DMS53 (cell line): ENCODE measurements at places on chromosomes 4 and X.

DNA sequence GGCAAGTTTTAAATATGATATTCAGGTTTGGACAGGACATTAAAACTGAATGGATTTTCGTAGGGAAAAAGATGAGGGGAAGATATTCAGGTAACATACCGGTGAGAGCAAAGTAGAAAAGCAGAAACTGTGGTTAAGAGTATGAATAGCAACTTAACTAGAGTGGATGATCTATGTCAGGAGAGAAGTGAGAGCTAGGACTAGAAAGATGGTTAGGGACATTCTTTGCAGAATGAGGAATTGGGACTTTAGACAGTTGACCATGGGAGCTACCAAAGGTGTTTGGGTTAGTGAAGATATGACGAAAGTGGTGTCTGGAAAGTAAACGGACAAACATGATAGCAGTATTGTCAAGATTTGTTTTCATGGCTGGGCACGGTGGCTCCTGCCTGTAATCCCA is 45.2 kb downstream of the ANXA5 start:
- no peak for DNase-seq

DNA sequence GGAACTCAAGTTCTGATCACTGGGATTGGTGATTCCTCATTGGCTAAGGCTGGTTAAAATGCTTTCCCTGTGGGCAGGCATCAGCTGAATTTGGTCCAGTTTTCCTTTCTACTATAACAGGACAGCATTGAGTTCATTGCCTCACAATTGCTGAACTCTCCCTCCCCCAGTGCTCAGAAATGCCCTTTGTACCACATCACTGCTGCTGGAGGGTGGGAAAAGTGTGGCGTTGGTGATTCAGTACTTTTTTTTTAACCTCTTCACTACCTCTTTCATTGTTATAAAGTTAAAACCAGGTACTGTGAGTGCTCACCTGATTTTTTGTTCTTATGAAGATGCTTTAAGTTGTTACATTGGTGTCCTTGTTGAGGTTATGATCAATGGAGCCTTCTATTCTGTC is 69.3 kb upstream of the IL2 start:
- no peak for DNase-seq

GRCh38 chr4:112954286-112954685 is 95.2 kb upstream of the ANK2 start:
- no peak for DNase-seq

DNA sequence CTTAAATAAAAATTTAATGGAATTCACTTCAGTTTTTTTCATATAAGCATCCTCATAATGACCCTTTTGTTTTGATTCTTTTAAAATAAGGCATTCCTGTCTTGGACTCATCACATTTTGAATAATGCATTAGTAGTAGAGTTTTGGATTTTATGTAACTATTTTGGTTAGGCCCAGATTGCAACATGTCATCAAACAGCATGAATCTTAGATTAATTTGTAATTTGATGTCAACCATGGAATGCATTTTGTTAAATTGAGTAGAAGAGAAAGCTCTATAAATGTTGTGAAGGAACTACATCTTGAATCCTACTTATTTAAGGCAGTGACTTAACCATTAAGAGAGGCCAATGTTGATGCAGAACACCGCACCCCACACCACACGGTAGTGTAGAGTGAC is 3.1 kb downstream of the DIAPH2 start:
- no peak for DNase-seq

DNA sequence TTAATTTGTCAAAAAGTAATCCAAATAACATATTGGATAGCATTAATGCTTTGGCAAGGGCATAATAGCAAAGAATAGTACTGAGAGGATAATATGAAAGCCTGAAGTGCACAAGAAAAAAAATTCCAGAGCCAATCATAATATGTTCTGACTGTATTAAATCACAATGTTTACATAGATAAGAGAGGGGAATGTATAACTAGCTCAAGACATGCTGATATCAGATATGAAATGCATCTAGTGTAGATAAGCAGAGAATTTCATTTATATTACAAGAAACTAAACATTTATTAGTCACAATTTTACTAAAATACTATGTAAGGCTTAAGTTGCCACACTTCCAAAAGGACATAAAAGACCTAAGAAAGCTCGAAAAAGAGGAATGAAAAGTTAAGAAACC is 193.3 kb downstream of the BANK1 start:
- DNase-seq = no peak

- peak; percentile 2 for DNase-seq
Observed at GRCh38 chr4:71907782-71908181, 123.9 kb upstream of the GC start.

DNA sequence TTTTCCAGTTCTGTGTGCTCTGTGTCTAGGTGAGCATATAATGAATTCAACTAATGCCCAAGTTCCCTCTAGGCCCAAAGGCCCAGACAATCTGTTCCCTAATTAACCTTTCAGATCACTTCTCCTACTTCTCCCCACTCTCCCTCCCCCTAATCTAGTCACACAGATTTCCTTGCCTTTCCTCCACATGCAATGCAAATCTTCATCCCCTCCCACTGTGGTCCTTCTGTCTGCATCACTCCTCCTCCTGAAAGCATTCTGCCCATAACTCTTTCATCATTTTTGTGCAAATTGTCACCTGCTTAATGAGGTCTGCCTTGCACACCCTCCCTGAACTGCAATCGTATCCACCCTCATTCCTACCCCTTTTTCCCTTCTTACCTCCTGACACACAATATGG is 346.6 kb downstream of the FBXO8 start:
- no peak for DNase-seq

GRCh38 chr4:158314756-158315487 is 104.6 kb downstream of the TMEM144 start:
- DNase-seq = no peak

- no peak for DNase-seq
Observed at GRCh38 chrX:5730556-5730955, 498.1 kb downstream of the NLGN4X start.

DNA sequence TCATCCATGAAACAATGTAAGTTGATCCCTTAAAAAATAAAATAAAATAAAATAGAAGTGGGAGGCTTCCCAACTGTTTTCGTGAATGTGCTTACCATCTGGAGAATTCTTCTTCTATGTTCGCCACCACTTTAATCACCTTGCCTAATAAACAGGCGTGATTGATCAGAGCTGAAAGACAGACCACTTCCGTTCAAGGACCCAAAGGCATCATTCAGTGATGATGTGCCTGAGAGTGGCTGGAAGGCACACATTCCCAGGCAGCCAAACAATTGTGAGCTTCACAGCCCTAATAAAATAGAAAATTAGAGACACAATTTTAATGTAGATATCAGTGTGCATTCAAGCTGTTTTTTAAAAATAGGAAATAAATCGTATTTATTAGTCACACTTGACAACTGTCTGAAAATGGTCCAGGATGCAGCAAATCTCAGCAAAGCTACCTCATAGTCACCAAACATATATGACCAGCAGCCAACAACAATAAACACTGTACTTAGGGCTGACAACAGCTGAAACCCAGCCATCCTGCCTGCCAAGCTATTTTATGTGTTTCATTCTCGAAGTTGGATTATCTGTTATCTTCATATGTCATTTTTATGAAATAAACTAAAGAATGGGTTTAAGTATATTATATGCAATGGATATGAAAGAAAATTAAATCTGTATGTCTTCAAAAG is 163.2 kb upstream of the FAM9B start:
- DNase-seq = no peak

GRCh38 chrX:15881381-15881897 is 26.8 kb upstream of the AP1S2 start:
- DNase-seq = no peak

DNA sequence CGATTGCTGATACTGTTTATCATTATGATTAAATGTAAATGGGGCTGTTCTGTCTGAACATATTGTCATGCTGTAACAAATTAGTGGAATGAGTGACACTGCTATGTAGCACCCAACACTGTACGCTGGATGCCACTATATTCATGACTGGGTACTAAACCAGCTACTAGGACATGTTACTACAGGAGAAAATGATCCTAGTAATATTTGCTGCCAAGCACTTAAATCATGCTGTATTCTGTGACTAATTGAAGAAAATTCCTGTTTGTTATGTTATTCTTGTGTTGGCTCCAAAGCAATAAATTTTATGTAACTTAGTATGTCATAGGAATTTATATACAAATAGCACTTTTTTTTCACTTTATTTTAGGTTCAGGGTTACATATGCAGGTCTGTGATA is 804.2 kb downstream of the CENPC start:
- DNase-seq = no peak

- DNase-seq = no peak
Observed at GRCh38 chr4:3174371-3175338, 74.3 kb upstream of the MSANTD1 start.

DNA sequence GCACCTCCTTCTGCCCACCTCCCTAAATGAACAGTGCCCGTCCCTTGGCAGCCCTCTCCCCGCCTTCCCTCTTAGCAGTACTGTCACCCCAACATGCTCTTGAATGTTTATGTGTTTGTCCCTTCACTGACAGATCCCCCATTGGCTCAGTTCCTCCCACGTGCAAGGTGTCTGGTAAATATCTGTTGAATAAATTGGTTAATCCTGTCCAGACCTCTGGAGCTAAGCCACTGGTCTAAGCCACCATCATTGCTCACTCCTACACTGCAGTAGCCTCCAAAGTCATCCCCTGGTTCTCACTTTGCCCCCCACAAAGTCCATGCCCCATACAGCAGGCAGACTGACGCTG is 26.1 kb upstream of the MAN2B2 start:
- DNase-seq = no peak

DNA sequence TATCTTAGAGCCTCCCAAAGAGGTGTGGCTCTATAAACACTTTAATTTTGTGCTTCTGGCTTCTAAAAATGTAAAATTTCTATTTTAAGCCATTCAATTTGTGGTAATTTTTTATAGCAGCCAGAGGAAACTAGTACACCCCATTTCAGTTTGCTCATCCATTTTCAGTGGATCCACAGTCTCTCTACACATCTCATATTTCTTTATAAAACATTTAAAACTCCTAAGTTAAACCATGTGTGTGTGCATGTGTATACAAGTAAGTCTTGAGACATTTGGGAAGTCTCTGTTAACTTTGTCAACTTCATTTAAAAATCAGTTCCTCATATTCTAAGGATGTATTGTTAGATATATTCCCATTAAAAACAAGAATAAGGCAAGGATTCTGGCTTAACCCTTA is 273.2 kb downstream of the IL15 start:
- no peak for DNase-seq

DNA sequence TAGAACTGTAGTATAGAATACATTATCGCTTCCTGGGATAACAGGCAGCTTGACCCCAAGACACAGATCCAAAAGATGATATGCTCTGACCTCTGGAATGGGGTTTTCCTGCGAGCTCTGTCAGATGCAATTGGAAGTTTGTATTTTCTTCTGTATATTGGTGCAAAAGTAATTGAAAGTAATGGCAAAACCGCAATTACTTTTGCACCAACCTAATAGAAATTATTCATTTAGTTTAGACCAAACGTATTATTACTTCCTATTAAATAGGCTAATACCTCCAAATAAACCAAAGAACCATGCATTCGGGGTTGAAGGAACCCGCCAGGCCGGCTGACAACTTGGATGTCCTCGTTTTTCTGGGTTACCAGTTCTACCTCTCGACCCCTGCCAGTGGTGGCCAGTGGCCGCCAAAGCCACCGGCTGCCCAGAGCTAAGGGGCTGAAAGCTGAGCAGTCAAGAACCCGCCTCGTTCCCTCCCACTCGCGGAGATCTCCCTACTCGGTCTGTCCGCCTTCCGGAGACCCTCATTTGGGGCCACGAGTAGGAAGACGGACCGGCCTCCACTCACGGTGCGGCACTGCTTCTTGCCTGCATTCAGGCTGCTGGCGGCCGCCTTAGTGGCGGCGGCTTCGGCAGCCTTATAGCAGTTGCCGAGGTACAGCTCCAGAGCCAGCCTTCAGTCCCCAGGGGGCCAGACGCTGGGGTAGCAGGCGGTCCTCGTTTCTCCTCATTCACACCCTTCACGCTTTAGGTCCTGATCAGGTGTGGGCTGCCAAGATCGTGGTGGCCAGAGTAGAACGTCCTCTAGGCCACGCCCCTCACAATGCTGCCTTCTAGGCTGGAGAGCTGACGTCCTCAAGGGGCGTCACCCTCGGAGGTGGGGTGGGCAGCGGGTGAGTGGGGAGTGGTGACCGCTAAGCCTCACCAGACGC is 121.9 kb downstream of the RBMX2 start:
- DNase-seq = peak; percentile 74

DNA sequence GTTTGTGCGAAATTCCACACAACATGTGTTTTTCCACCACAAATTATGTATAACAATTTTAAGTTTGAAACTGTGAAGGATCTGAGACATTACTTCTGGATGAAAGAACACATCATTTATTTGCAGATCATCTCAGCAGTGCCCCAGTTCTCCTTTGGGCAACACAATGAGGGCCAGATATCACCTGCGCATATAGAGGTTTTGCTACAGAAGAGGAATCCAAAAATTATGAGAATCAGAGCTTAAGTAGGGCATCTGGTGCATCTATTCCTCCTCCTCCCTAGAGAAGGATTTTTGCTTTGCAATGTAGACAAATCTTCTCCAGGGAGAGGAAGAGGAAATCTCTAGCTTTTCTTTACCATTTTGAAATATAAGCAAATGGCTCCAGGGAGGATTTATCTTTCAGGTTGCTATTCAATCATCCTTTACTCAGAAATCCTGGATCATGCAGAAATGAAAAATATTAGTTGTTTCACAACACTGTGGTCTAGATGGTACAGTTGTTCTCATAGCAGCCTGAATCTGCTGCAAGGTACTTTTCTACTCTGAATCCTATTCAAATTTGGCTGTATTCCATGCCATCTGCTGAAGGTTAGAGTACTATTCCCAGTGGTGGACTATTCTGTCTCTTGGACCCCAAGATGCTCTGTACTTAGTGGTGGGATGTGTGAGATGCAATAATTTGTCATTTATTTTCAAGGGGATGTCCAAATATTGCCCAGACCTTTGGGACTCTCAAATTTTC is 132.1 kb downstream of the SNCA start:
- DNase-seq = no peak

GRCh38 chr4:180630012-180630665 is 1613.1 kb upstream of the TENM3 start:
- DNase-seq = no peak

DNA sequence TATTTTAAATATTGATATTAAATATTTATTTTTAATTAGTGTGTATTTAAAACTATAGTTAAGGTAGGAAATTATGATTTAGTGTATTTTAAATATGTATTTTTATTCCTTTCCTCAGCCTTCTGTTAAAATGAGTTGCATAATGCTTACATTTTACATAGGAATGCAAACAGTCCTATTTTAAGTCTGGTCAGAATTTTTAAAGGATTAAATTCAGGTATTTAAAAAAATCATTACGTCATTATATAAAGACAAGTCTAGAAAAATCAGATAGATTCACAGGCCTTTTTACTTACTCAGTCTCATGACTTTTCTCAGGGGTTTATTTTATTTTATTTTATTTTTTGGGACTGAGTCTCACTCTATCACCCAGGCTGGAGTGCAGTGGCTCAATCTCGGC is 50.4 kb upstream of the RPA4 start:
- DNase-seq = no peak

DNA sequence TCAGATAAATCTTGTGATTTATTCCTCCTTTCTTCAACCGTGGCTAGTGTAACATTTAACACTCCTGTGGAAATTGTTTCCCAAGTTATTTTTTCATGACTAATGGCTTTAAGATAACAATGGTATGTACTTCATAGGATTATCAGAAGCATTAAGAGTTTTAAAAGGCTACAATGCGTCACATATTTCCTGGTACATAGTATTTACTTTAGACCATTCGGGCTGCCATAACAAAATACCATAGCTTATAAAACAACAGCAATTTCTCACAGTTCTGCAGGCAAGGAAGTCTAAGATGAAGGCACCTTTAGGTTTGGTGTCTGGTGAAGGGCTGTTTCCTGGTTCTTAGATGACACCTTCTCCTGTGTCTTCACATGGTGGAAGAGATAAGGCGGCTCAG is 158.6 kb downstream of the PAPSS1 start:
- peak; percentile 31 for DNase-seq
